ENCODE measurements at places on chromosomes 2 and 18.

DNA sequence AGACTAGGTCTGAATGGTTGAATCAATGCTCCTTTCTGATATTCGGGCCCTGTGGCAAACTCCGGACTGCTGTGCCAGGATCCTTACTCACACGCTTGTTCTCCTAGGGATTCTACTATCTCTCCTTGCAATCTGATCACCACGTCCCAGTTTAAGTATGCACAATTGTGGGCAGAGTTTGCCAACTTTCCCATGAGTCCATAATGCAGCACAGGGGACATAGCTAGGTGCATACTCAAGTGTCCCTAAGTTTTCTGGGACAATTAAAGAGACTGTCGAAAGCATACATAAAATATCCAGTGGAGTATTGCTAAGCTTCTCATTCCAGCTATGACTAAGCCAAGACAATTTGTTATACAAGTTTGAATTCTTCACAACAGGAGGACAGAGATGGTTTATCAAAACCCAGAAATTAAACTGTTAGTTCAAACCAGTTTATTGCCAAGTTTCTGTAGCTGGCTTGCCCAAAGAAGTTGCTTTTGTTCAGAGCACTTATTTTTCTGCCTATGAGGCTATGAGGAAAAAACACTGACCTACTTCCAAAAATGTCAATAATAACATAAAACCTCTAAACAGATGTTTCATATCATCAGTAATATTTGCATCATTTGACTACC lies 136.1 kb downstream of the EXOC6B start:
- DNase-seq: no peak

DNA sequence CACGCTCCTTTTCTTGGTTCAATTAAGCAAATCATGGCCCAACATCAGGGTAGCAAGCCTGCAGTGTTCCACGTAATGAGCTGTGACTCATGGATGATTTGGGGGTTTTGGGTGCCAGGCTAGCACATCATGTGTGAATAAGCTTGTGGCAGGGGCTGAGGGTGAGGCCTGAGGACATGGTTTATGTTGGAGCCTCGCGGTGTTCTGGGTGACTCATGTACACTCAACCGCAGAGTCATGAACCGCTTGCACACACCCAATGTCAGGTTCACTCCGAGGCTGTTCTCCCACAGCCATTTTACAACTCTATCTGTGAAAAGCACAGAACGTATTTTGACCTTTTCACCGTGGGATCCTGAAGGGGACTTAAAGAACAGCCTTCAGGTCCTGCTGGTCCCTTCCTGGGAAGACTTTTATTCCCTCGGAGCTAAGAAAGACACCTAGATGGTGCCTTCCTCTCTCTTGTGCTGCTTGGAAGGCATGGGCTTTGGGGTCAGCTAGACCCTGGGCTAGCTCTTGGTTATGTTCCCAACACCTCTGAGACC lies 139.9 kb upstream of the ZEB2 start:
- DNase-seq: peak; percentile 86

- DNase-seq: no peak
These were observed 73.4 kb downstream of the PLEKHM3 start for GRCh38 chr2:207951734-207952470.

GRCh38 chr2:235390108-235390815 lies 103.6 kb upstream of the AGAP1 start:
- DNase-seq: no peak

- DNase-seq: no peak
These were observed 4.9 kb upstream of the TMEM200C start for GRCh38 chr18:5900262-5900661.

DNA sequence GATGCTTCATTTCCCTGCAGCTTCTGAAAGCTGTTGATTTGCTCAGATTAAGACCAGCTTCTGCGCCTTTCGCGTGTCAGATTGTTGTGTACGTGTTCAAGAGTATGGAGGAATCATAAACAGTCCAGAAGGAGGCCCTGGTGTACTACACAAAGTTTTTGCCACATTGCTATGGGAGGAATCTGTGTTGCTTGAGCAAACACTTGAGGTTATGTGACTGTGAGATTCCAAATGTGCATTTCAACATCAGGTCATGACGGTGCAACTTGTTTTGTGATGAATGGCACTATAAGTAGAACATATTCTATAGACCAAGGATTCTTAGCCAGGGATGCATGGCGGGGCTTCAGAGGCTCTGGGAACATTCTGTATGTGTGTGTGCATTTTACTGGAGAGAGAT lies 35.0 kb downstream of the SRSF7 start:
- DNase-seq: peak; percentile 28

DNA sequence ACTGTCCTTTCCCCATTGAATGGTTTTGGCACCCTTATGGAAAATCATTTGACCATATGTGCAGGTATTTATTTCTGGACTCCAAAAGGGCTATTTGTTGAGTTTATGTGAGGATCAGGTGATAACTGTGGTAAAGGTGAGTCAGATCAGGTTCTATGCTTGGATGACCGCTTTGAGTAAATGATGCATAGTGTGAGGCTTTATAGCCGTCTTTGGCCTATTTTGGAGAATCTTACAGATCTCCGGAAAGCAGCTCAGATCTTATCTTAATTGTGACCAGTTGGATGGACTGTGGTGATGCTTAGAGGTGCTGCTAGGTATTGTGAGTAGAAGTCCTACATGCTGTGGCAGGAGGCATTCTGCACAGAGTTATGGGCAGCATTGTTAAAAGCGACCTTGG lies 126.2 kb downstream of the METTL8 start:
- no peak for DNase-seq

- DNase-seq: no peak
These were observed 59.2 kb upstream of the GAREM1 start for GRCh38 chr18:32529722-32530420.

DNA sequence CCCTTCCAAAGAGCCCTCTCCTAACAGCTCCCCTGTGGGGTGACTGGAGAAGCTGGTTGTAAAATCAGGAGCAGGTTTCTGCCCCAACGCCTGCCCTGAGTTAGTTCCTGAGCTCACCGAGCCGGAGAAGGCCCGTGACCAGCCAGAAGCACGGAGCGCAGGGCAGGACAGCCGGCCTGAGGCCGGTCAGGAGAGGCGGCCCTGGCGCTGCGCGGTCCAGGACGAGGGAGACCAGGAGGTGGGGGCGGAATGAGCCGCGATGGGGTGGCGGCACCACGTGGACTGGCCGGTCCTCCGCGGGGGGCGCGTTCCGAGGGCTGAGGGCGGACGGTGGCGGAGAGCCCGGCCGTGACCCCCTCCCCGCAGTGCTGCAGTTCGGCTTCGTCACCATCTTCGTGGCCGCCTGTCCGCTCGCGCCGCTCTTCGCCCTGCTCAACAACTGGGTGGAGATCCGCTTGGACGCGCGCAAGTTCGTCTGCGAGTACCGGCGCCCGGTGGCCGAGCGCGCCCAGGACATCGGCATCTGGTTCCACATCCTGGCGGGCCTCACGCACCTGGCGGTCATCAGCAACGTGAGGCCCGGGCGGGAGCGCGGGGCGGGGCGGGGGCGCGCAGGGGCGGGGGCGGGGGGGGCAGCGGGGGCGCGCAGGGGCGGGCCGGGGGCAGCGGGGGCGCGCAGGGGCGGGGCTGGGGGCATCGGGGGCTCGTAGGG lies 29.0 kb downstream of the ANO7 start:
- DNase-seq: no peak

GRCh38 chr2:46198966-46199365 lies 98.2 kb upstream of the EPAS1 start:
- no peak for DNase-seq

DNA sequence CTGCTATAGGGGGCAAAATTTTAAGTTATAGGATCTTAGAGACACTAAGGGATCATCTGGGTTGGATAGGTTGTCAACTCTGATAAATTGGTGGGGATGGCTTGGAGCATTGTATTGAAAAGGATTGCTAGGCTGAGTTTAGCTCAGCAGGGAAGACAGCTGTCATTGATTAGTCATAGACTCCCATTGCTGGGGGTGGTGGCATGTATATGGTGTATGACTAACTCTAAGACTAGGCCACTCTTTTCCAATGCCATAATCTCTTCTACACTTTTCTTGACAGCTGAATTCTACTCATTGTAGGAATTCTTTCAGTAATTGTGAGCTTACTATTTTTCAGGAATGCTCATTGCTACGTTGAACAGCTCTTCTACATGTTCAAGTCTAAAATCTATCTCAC lies 81.3 kb upstream of the PELI1 start:
- peak; percentile 30 for DNase-seq

GRCh38 chr2:39737661-39738060 lies 41.4 kb downstream of the THUMPD2 start:
- no peak for DNase-seq

GRCh38 chr2:127080938-127081755 lies 25.8 kb downstream of the BIN1 start:
- DNase-seq: no peak

DNA sequence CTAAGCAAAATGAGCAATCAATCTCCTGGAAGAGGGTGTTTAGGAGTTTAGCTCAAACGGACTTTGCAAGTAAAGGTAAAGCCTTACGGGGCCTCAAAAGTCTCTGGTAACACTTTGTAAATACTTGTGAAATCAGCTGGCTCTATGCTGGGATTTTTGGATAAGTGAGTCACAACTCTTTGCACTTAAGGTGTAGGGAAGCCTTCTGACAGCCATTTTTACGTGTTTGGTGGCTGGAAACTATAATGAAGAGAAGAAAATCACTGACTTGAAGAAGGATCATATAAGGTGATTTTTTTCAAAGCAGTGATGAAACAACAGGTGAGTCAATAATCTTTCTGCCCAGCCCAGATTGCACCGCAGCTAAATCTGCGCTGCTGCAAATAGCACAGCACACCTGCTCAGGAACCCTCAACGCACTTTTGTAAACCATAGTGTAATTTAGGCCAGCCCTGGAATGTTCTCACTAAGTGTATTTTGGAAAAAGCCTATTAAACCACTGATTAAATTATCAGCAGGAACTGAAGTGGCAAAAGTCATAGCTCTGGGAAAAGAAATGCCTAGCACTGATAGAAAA lies 218.8 kb downstream of the AGPS start:
- DNase-seq: no peak

DNA sequence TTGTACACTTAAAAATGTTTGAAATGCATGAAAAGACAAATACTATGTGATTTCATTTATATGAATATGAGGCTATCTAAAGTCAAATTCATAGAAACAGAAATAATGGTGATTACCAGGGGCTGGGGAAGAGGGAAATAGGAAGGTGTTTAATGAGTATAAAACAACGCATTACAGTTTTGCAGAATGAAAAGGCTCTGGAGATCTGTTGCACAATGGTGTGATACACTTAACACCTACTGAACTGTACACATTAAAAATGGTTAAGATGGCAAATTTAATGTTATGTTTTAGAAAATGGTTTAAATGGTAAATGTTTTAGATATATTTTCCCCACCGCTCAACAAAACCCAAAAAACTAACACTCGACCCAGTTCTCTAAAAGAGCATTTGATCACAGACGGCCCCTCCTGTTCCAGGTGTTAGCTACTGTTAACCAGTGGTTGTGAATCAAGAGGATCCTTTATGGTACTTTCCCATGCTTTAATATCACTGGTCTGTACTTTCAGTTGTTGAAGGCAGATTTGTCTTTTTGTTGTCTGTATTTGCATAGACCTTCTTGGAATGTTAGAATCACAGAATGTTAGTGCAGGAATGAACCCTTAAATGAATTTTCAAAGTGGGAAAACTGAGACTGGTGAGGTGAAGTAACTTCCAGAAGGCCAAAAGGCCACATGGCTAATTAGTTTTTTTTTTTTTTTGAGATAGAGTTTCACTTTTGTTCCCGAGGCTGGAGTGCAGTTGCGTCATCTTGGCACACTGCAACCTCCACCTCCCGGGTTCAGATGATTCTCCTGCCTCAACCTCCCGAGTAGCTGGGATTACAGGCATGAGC lies 10.2 kb downstream of the RAB10 start:
- no peak for DNase-seq

DNA sequence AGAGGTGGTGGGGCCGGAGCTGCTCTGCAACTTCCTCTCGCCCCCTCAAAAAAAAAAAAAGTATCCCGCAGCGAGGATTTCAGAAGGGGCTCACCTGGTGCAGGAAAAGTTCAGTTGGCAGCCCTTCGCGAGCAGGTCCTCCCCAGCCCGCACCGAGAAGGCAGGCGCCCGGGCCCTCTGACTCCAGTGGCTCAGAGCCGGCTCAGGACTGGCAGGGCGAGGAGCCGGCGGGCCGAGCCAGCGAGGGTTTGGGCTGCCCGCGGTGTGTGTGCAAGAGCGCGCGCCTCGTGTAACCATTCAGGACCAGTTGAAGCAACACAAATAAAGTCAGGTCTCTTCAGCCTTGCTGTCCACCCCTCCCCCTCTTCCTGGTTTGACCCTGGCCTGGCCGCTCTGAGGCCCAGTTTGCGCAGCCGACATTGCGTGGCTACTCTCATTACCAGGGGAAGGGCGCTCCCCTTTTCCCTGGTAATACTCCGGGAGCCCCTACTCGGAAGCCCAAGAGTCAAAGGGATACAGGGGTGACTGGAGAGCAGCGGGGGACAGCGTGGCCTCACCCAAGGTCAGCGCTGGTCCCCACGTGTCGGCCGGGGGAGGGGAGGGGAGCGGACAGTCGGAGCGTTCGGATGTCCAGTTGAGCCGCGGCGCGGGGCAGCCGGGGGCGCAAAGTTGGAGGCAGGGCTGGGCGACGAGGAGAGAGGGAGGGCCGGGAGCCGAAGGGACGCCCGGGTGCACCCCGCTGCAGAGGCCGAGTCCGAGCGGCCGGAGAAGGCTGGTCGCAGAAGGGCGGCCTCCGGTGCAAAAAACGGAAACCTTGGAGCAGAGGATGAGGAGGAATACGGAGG lies 12.3 kb downstream of the EN1 start:
- DNase-seq: no peak

GRCh38 chr2:41872646-41873045 lies 175.2 kb upstream of the PKDCC start:
- peak; percentile 28 for DNase-seq

- no peak for DNase-seq
These were observed 12.6 kb upstream of the MLPH start for GRCh38 chr2:237474442-237474911.

DNA sequence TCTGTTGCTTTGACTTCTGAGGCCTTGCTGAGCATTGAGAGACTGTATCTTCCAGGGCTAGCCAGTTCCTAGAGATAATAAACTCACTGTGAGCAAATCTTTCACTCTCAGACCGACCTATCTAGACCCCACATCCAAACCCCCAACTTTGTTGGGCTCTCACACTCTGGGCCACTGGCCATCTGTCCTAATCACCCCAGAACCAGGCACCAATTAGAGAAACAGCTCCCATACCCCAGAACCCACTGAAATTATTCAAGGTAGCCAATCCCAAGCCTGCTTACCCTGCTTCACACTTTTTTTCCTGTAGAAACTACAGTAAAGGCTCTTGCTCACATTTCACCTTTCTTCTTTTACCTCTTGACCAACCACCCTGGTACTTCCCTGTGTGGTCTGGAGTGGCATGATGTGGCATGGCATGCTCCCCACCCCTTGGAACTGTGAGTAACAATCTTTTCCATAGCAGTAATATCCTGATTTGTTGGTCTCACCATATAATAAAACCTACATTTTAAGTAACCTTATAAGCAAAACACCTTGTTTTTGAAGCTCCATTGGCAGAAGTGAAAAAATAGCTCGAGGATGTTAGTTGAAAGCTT lies 55.2 kb downstream of the ANKRD12 start:
- DNase-seq: no peak

- no peak for DNase-seq
These were observed 16.7 kb downstream of the RNF144A start for GRCh38 chr2:6933911-6934310.

GRCh38 chr2:29113891-29114321 lies 1.3 kb upstream of the CLIP4 start:
- no peak for DNase-seq

Data from HS-5 (cell line).